Smooth muscle cell of the pulmonary artery (primary cell): ENCODE measurements at places on chromosomes 7 and 10. TPM values are rescaled to one million over a fixed set of nuclear protein-coding genes. Genes with fewer than 3 reads are reported as not detected.

The HOXA13 gene
- not detected in 2 replicates for total RNA-seq

The BLNK gene
- total RNA-seq = 0.07 TPM in 1 of 2 replicates, not detected in the other

The SOSTDC1 gene
- not detected in 2 replicates for total RNA-seq

The PTF1A gene
- total RNA-seq = not detected in 2 replicates

The SFTPA1 gene
- not detected in 2 replicates for total RNA-seq
